ENCODE measurements at places on chromosomes 1 and 21.
A peak's percentile ranks its signal among the peaks of the same experiment; 100 is the strongest.

DNA sequence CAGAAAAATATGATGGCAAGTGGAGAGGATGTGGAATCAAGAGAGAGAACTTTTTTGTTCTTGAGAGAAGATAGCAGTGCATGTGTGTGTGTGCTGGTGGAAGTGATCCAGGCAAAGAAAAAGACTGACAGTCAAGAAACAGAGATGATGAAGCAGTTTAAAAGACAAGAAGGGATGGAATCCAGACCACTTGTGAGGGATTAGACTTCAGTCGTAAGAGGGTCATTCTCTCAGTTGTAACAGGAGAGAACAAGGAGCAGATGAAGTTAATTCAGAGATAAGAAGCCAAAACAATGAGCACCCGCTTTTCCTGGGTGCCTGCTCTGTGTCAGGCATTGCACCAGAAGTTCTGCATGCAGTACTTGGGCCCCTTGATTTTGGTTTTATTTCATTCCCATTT is 76.6 kb downstream of the RNF220 start:
- no peak for DNase-seq

GRCh38 chr1:15676010-15676409 is 8.1 kb upstream of the PLEKHM2 start:
- DNase-seq: no peak

DNA sequence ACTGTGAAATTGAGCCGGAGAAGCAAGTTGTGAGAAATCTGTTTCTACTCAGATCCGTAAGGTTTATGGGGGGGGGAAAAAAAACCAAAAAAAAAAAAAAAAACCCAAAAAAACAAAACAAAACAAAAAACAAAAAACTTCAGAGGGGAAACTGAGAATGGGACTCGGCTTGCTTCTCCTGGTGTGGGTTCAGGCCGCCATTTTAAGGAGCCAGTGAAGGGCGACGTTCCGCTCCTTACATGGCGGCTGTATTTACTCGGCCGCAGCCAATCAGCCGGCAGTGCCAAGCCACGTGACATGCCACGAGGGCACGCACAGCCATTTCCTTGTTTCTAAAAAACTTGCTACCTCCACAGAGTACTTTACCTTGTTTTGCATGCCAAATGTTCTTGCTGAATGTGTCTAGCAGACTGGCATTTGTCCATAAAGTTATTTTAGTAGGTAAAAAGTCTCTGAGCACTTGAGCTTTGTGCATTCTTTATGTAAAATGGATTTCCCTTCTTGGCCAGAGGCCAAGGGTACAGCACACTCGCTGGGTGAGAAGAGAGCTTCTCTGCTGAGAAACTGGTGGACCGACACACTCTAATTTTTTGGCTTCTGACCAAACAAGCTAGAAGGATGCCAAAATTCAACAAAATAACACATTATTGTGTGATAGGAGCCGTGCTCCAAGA is 101.8 kb downstream of the NFIA start:
- no peak for DNase-seq

- peak; percentile 54 for DNase-seq
These were observed 9.5 kb upstream of the PIGR start for GRCh38 chr1:206955476-206956451.

GRCh38 chr1:183821309-183821888 is 16.5 kb downstream of the RGL1 start:
- DNase-seq: no peak

Data from mesendoderm (in vitro differentiated cells).